Stimulated activated naive CD8-positive, alpha-beta T cell treated with anti-CD3 and anti-CD28 coated beads, Interleukin-15, Interleukin-2, amounts not matched to agents 100 U/mL and 50 U/mL, for 24 hours (primary cell): ENCODE measurements at places on chromosomes 5 and 9.

DNA sequence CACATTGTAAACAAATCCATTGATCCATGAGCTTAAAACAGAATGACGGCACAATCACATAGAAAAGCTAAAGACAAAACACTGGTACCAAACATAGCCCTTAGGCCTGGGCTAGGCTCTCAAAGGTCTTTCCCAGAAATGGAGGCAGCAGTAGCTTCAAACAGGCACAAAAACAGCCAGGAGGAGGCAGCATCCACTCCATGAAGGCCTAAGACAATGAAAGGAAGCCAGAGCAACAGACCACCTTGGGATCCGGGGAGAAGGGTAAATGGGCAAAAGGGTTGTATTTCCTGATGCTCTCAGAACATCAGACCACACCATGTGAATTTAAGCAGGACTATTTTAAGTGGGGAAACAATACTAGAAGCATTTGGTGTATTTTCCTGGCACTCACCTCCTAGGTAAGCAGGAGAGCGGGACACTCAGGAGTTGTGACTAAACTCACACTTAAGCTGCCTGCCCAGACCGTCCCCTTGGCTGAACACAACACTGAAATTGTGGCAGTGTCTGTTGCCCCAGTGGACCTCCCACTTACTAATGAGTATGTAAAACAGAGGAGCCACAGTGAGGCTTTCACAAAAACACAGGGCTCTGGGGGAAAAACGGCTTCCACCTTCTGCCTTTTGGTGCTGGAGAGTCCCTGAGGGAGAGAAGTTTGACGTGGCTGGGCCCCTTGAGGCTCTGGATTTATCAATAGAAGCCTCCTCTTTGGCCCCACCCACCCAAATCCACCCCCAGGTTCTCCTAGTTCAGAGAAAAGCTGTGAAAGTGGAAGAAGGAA, 11.9 kb downstream of the GNPDA1 start:
- no peak for DNase-seq

DNA sequence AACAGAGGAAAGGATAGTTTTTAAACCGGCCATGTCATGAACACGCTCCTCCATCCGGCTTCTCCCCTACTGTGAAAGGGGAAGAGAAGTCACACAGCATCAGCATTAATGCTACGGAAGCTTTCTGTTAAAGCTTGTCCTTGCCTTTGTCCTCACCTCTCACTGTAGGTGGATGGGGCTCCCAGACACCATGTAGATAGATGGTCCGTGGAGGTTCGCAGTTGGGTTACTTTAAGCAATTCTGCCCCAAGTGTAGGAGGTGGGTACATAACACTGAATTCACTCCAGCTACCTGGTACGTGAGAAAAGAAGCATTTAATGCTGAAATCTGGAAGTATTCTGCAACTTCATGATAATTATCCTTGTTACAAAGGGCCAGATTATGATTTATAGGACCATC, 165.8 kb downstream of the BAAT start:
- no peak for DNase-seq

GRCh38 chr5:77259476-77259875, 49.0 kb downstream of the PDE8B start:
- no peak for DNase-seq

- no peak for DNase-seq
Measured at GRCh38 chr5:143673676-143674468, 138.1 kb upstream of the HMHB1 start.

- no peak for DNase-seq
Measured at GRCh38 chr5:55320571-55320970, 12.8 kb downstream of the MTREX start.

- no peak for DNase-seq
Measured at GRCh38 chr9:107562798-107563197, 73.2 kb upstream of the KLF4 start.

GRCh38 chr9:124279531-124280175, 21.9 kb downstream of the NEK6 start:
- DNase-seq: no peak

DNA sequence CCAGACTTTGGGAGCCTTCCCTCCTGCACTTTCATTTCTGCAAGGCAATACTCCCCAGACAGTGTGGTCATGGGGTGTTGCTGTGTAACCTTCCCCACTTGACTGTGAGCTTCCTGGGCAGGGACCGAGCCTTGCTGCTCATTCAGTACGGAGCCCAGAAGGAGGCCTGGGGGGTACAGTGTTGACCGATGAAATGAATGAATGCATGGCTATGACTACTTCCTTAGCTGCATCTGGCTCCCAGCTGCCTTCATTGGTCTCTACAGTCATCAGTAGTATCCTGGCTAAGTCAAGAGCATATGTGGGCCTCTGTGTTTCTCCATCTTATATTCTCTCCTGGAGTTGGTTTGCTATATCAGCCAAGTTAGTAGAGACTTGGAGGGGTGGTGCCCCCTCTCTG, 9.9 kb downstream of the FRMPD1 start:
- DNase-seq: no peak

- no peak for DNase-seq
Measured at GRCh38 chr9:131432597-131433301, 38.9 kb downstream of the PRRC2B start.

GRCh38 chr5:157651623-157652376, 438 bp downstream of the SOX30 start:
- DNase-seq: peak; percentile 78

- DNase-seq: no peak
Measured at GRCh38 chr5:151454166-151454565, 6.8 kb downstream of the SLC36A1 start.

DNA sequence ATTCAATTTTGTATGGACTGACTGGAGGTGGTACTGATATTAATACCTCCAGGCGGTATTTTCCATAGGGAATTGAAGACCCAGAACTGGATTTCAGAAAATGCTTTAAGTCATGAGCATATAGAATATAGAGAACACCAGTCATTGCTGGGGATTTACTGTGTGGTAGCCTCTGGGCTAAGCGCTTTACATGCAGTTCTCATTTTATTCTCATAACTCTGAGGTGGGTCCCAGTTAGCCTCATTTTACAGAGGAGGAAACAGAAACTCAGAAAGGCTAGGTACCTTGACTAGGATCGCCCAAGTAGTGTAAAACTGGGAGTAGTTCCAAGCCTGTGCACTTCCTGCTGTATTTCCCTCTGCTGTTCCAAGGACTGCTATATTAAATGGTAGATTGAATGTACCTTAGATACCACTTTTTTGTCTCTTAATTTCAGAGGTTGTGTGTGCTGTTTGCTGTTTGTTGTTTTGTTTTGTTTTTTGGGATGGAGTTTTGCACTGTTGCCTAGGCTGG, 13.8 kb downstream of the SLC44A1 start:
- DNase-seq: no peak

DNA sequence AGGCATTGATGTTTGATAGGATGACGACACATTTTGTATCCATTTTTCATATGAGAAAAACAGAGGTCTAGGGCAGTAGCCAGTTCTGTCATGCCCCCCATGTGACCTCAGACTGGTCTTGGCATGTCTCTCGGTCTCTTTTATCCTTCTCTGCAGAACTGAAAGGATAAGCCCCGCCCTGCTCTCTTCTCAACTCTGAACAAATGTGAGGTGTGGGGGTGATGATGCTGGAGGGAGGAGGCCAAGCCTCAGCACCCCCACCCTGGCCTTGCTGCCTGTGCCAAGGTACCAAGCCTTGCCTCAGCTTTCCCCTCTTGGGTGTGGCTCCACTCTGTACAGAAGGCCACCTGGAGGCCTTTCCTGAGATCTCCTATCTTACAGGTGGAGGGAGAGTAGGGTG, 19.5 kb upstream of the CRB2 start:
- DNase-seq: no peak

DNA sequence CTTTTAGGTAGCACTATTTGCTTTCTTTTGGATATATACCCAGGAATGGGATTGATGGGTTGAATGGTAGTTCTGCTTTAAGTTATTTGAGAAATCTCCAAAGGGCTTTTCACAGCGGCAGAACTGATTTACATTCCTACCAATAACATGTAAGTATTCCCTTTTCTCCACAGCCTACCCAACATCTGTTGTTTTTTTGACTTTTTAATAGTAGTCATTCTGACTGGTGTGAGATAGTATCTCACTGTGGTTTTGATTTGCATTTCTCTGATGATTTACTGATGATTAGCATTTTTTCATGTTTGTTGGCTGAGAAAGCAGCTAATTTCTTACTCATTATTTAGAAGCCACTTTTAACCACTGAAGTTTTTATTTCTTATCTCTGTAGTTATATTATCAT, 221.1 kb upstream of the ACTBL2 start:
- no peak for DNase-seq

DNA sequence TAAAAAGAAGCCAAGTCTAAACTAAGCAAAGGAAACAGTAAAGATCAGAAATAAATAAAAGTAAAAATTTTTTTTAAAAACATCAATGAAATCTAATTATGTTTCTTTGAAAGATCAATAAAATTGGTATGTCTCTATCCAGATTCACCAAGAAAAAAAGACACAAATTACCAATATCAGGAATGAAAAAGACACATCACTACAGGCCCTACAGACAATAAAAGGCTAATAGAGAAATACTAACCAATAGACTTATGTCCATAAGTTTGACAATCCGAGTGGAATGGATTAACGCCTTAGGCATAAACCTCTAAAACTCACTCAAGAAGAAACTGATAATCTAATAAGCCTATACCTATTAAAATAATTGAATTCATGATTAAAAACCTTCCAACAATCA, 12.4 kb downstream of the BRD3OS start:
- DNase-seq: no peak

- DNase-seq: no peak
Measured at GRCh38 chr5:137055271-137055872, 443.8 kb downstream of the SPOCK1 start.

DNA sequence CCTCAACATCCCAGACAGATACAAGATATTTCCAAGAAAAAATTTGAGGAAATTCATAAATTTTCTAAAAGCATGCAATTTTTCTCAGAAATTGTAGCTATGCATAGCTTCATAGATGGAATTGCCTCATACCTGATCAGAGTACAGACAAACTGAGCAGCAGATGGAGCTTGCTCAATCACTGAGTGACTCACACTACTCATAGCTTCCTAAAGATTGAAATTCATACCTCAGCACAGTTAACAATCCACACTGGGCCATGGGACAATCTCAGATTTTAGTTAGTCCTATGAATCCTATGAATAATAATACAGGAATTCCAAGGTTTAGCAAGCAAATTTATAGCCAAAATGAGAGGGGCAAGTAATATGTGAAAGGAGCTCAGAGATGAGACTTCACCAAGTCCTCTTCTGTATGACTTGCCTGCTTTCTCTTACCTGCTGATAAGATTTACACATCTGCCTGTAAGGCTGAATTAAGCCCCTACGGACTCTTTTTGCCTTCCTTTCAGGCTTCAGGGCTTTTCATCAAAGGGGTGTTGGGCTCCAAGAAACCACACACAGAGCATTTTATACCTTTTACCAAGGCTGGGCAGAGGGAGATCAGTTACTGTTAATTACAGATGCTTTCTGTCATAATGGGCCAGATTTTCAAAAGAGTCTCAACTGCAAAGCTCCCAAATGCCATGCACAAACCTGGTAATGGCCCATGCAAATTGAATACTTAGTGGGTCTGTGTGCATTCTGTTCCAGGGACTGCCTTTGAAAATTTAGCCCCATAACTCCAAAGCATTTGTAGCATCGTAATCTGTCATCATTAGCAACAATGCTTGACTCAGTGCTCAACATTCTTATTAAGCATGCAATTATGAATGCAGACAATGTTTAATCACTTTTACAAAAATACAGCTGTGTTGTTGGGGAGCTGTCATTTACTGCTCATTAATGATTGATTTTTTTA, 439.3 kb downstream of the DTWD2 start:
- no peak for DNase-seq

DNA sequence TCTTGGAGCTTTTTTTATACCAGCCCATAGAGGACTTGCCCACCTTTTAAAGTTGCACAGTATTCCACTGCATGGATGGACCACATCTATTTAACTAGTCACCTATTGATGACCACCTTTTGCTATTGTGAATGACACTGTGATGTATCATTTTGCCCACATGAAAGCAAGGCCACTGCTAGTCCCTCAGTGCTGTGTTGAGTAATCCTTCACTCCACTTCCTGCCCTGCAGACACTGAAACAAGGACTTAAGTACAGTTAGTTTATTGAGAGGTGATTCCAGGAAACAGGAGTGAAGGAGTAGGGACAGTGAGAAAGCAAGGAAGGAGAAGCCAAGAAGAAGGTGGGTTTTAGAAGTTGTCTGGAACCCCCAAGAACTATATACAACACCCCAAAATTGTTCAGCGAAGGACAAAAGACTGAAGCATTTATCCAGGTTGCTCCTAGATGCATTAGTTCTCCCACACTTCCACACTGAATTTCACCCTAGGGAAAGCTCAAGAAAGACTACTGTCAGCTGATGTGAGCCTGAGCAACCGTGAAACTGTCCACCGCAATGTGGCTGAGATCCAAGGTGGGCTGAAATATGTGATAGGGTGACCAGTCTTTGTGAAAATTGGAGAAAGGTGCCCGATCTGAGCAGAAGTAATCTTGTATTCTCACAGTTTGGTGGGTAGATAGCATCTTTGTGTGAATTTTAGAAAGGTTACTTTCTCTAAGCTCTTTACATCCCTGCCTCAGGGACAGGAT, 45.2 kb upstream of the ANKRD31 start:
- DNase-seq: no peak

- DNase-seq: no peak
Measured at GRCh38 chr5:89425062-89425461, 542.1 kb upstream of the MEF2C start.

DNA sequence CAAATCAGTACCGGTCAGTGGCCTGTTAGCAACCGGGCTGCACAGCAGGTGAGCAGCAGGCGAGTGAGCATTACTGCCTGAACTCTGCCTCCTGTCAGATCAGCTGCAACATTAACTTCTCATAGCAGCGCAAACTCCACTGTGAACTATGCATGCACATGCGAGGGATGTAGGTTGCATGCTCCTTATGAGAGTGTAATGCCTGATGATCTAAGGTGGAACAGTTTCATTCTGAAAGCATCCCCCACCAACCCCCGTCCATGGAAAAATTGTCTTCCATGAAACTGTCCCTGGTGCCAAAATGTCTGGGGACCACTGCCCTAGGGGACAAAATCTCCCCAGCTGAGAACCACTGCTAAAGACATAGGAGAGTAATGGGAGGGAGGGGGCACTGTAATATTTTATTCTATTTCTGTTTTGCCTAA, 51.1 kb downstream of the P4HA2 start:
- peak; percentile 25 for DNase-seq

DNA sequence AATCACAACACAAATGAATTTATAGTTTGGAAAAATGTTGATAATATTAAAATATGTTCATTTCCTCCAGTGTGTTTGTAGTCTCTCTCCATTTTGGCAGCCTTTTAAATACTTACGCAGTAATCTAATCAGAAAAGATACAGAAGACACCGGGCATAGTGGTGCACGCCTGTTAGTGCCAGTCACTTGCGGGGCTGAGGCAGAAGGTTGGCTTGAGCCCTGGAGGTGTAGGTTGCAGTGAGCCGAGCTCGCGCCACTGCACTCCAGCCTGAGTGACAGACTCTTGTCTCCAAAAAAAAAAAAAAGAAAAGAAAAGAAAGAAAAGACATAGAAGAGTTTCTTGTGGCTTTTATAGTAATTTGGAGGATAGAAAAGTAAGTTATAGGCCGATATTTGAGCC, 41.9 kb downstream of the NDFIP1 start:
- DNase-seq: no peak

GRCh38 chr5:158451993-158452672, 593.2 kb upstream of the CLINT1 start:
- no peak for DNase-seq
